MCF 10A (cell line): ENCODE measurements at places on chromosomes 3 and 15.

GRCh38 chr3:175295248-175296130 is 436.4 kb downstream of the NAALADL2 start:
- DNase-seq, result no peak

DNA sequence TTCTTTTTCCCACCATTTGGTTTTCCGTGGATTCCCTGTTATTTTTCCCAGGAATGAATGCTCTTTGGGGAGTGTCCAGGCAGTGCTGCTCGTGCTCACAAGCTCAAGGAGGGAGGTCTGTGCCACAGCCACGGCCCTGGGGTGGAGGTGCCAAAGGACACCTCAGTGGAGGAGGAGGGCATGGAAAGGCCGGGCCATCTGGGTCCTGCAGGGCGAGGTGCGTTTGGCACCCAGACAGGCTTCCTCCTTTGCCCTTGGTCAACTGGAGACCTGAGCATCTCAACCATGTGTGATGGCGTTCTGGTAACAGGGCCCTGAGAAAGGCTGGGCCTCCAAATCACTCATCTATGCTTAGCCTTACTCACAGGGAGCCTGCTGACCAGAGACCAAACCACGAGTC is 25.4 kb downstream of the KY start:
- no peak for DNase-seq

- no peak for DNase-seq
Observed at GRCh38 chr3:129722527-129722926, 116.1 kb upstream of the PLXND1 start.

GRCh38 chr3:81778678-81779182 is 17.3 kb upstream of the GBE1 start:
- no peak for DNase-seq

- no peak for DNase-seq
Observed at GRCh38 chr3:124829178-124829818, 57.9 kb downstream of the ITGB5 start.

GRCh38 chr15:47620960-47621681 is 96.2 kb upstream of the SEMA6D start:
- DNase-seq, result peak; percentile 68

DNA sequence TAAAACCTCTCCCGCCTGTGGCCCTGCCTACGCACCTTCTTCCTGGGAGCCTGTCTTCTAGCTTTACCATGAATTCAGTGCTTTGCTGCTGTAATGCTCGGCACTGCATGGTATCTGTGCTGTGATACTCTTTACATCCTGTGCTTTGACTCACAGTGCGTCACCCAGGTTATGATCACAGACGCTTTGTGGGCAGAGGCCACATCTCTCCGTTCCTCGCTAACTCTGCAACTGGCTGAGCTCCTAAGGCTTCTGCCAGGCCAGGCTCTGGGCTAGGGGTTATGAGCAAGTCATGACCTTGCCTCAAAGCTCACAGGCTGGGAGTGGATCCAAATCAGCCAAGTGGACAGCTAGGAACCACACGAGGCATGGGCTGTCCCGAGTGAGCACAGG is 23.2 kb downstream of the SPTBN5 start:
- peak; percentile 63 for DNase-seq

- peak; percentile 47 for DNase-seq
Observed at GRCh38 chr3:137039570-137039969, 81.8 kb downstream of the IL20RB start.

GRCh38 chr3:196135693-196136639 is 54.1 kb upstream of the TFRC start:
- DNase-seq, result peak; percentile 91

- no peak for DNase-seq
Observed at GRCh38 chr3:171443211-171443957, 16.8 kb downstream of the TNIK start.

DNA sequence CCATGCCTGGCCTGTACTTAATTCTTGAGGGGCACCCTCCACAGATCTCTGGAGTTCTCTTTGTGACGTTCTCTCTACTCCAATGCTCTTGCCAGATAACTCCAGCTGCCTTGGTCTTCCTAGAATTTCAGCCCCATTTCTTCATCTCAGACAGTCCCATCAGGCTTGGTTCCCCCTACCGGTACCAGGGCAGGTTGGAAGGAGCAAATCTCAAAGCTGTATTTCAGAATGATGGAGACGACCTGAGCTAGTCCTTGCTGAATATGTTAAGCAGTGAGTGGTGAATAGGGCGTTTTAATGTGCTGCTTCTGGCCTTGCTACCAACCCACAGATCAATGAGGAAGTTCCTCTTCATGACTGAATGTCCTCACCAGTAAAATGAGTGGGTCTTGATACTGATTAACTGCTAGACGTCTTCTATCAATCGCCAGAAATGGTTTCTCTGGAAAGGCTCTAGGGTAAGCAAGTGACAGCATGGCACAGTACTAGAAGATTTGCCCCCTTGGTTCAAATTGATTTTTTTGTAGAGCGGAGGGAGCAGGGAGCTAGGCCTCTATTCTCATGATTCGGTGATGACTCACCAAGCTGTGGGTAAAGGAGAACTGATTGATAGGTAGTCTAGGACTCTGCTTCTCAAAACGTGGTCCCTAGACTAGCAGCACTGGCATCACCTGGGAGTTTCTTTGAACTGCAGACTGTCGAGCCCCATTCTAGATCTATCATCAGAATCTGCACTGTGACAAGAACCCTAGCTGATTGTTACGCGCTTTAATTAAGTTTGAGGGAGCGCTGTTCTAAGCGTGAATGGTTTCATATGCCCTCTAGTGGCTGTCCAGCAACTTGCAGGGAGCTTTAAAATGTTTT is 67.8 kb downstream of the UBP1 start:
- peak; percentile 85 for DNase-seq

DNA sequence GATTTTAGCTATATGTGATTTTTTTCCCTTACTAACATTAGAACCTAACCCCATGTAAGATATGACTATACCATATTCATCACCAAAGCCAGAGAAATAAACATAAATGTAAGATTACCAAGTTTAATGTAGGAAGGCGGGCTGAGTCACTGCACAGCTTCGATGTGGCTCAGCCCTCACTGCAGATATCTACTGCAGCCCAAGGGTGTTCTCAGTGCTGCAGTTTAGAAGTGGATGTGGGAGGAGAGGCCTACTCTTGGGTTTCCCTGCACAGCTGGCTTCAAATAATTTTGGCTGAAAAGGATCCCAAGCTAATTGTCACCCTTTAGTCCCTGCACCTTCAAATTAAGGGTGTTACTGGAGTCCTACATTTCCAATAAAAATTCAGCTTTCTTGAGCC is 9.3 kb downstream of the ARPP19 start:
- DNase-seq, result no peak

- DNase-seq, result no peak
Observed at GRCh38 chr3:46693892-46694226, 380 bp upstream of the ALS2CL start.

DNA sequence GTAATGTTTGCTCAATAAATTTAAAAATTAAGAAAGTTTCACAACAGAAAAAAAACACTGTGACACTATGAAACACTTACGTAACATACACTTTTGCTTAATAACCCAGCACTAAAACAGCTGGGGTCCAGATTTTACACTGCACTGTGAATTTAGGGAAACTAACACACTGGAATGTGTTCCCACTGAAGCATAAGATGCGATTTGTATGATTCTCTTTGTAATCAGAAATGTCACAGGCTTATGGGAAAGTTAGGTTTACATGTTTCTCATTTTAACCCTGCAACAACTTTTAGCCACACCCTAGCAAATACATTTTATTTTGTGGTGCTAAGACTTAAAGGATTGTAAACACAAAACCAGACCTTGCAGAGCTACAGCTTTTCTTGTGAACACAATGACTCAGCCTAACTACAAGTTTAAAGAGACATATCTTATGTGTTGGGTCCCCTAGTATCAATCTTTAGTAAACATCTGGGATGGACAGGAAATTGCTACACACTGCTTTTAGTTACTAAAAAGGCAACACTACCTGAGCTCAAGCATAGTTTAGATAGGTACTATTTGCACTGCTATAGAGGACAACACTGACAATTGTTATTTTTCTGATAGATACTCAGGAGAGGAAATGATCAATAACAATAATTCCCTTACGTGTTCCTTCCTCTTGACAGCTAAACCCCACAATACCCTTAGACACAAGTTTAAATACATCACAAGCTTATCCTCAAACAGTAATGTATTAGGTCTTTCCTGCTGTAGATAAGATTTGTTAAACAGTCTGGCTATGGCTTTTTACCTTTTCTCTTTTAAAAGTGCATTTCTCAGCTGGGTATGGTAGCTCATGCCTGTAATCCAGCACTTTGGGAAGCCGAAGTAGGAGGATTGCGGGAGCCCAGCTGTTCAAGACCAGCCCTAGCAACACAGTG is 3.8 kb downstream of the PLD1 start:
- DNase-seq, result peak; percentile 79

- no peak for DNase-seq
Observed at GRCh38 chr15:101068523-101068960, 149.4 kb downstream of the LRRK1 start.

DNA sequence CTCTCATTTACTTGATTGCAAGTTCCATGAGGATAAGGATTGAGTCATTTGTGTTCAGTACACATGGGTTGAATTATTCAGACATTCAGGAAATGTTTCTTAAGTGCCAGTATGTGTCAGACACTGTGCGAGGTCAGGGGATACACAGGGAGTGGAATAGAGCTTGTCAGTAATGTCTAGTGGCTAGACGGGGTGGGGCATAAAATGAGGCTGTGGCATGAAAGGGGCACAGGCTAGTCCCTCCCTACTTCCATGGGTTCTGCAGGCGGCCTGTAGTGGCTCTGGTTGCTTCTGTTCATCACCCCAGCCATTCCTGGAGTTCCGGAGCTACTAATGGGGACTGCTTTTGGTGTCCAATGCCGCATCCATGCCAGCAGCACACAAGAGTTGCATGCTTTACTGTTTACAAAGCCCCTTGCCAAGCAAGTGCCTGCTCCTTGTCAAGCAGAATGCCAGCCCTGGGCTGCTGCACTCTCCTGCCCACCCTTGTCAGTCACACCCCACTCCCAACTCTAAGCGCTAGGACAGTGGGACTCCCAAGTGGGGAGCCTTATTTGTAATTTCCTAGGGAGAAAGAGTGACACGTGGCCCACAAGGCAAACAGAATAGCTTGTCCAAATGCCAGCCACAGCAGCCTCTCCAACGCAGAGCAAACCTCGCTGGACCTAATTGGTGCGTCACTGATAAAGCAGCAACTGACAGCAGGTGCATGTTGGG is 70.8 kb downstream of the RAB11A start:
- peak; percentile 76 for DNase-seq

GRCh38 chr15:57218826-57219576 is 157.3 kb upstream of the CGNL1 start:
- DNase-seq, result peak; percentile 17
